Stimulated activated CD8-positive, alpha-beta memory T cell treated with anti-CD3 and anti-CD28 coated beads, Interleukin-15, amount 100 ng/mL, for 1 hour (primary cell): ENCODE measurements at places on chromosomes 6 and 20.

- DNase-seq, result no peak
Measured at GRCh38 chr6:157537556-157537955, 156.6 kb downstream of the ZDHHC14 start.

GRCh38 chr6:109237077-109237985, 142.0 kb downstream of the CEP57L1 start:
- DNase-seq, result no peak

DNA sequence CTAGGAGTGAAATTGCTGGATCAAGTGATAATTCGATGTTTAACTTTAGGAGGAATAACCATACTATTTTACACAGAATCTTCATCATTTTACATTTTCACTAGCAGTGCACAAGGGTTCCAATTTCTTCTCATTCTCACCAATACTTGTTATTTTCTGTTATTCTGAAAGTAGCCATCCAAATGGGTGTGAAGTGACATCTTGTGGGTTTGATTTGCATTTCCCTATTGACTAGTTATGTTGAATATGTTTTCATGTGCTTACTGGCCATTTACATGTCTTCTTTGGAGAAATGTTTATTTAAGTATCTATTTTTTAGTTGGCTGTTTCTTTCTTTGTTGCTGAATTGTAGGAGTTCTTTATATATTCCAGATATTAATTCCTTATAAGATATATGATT, 164.3 kb downstream of the CD109 start:
- no peak for DNase-seq

DNA sequence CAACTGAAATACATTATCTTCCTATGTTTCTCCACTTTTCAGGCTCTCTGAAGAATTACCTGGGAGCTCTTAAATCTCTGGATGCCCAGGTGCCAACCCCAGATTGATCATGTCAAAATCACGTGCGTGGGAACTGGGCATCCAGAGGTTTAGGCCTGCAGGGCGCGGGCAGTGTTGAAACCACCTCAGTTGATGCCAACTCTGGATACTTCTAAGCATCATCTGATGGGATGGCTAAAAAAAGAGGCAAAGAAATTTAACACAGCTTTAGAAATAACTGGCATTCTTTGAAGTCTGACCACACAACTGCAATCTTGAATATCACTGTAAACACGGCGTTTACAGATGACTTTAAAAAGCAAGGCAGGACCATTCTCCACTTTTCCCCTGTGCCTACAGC, 41.9 kb downstream of the PTGIS start:
- DNase-seq, result no peak

DNA sequence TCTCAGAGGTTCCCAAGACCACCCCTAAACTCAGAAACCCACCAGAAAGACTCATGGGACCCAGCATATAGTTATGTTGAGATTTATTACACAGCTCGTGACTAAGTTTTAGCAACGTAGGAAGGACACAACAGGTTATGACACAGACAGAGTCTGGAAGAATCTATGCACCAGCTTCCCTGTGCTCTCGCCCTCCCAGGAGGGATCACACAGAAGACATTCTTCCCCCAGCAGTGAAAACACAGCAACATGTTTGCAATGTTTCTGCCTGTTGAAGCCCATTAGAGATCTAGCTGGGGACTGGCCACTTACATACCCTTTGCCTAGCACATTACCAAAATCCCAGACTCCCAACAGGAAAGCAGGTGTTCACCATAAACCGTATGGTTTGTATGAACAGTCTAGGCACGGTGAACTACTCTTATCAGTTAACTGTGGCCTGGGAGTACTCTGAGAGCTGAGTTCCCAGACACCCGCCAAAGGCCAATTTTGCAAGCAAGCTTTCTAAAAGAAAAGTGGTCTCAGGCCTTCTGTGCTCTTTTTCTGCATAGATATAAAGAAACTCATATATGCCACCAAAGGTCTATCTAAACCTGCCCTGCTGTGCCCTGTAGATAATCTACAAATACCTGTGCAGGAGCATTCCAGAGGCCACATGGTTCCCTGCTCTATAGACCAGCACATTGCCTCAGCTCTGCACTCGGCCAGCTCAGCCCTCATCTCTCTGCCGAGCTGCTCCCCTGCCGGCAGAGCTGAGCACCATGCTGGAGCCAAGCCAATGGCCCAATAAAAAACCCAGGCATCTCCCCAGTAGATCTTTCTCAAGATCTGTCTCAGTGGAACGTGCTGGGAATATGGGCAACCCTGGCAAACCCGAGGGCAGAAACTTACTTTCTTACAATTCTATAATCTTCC, 69.6 kb upstream of the SMIM28 start:
- no peak for DNase-seq

DNA sequence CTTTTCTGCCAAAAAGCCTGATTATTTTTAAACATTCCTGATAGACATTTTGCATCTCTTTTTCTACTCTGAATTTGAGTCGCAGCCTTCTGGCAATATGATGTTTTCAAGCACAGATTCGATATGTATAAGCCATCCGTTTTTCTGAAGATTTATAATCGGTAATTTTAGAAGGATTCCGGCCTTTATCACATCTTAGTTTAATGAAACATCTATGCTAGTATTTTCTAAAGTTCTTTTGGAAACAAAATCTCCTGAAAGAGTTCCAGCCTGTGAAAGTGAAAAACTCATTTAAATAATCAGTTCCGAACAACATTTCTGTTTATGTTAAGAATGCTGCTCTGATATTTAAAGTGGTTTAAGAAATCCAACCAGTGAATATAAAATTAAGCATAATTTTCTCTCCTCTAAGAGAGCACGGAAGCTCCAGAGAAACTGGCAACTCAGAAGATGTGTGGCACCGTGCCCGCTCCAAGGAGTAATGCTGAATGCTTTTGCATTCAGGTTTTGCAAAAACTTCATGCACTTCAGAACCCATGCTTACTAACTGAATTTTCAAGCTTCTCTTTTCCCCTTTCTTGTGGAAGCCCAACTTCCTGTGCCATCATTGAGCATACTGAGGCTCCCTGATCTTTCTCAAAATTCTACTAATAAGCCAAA, 20.7 kb downstream of the NDUFAF4 start:
- no peak for DNase-seq

- no peak for DNase-seq
Measured at GRCh38 chr6:137216106-137216505, 3.1 kb downstream of the IFNGR1 start.

DNA sequence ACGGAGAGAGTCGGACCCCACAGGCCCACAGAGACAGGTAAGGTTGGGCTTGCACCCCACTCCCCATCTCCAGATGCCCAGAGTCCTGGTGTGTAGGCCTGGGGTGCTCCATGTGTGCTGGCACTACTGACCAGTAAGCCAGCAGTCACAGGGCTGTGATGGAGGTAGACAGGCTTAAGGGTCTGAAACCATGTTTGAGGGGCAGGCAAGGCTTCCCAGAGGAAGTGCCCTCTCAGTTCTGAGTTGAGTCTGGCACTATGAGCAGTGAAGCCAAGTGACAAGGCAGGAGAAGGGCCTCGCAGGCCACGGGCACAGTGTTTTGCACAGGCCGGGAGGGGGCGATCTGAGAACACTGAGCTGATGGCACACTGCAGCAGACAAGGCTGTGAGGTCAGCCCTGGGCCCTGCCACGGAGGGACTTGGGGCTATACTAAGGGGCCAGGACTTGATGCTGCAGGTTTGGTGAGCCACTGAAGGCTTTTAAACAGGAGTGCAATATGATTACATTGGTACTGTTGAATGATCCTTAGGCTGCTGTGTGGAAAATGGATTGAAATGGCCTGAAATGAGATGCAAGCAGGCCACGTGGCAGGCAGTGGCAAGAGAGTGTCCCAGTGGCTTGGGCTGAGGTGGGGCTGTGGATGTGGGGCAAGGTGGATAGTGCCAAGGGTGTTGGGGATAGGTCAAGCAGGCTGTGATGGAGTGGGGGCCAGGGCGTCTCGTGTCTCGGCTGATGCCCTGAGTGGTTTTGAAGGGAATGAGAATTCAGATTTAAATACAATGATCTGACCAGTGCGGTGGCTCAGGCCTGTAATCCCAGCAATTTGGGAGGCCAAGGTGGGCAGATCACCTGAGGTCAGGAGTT, 20.3 kb downstream of the TTBK1 start:
- DNase-seq, result peak; percentile 58
